ENCODE measurements at places on chromosomes 5 and 9.
A peak's percentile ranks its signal among the peaks of the same experiment; 100 is the strongest.

GRCh38 chr5:62093976-62094375 lies 212.0 kb upstream of the KIF2A start:
- DNase-seq, result peak; percentile 30

DNA sequence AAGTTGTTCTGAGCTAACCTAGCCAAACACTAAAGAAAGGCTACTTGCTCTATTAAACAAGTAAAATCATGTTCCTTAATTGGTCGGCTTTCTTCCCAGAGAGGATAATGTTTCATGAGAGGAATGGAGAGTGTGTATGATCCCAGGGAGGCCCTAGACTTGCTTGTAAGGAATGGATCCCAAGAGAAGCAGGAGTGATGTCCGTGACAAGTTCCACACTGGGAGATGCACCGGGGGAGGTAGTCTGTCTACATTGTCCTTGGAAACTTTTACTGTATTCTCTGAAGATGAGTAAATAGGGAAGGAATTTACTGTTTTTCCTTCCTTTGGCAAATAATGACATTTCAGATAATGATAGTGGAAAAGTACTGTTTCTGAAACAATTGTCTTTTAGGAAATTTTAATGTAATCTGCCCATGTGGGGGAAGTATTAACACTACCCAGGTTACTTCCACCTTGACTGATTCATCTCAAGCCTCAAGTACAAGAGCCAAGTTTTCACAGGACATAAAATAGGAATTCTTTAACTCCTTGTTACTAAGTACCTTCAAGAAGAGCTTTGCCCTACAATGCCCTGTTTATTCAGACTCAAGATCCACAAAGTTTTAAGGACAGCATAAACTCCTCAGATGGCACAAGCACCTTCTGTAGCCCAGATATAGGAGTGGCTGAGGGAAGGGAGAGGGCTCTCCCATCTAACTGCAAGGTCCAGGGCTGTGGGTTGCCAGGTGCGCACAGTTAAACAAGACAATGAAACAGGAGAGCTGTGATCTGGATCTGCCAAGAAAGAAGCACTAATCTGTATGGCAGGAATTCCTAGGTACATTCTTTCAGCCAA lies 152.1 kb downstream of the GNA14 start:
- no peak for DNase-seq

GRCh38 chr5:165996201-165996875 lies 2295.1 kb upstream of the WWC1 start:
- no peak for DNase-seq

DNA sequence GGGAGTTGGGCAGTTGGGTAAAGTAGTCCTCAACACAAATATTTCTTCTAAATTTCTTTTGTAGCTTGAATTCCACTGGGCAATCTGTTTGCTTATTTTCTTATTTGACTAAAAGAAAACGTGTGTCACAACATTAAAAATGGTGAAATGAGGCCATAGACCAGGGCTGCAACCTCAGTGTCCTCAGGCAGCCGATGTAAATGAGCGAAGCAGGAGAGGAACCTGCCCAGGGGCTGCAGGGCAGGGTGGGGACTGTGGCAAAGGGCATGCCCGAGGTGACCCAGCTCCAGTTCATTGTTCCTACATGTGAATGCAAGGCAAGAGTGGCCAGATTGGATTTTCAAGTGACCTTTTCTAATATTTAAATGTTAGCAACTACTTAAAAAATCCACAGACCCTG lies 74.7 kb downstream of the TENT4A start:
- DNase-seq, result no peak

DNA sequence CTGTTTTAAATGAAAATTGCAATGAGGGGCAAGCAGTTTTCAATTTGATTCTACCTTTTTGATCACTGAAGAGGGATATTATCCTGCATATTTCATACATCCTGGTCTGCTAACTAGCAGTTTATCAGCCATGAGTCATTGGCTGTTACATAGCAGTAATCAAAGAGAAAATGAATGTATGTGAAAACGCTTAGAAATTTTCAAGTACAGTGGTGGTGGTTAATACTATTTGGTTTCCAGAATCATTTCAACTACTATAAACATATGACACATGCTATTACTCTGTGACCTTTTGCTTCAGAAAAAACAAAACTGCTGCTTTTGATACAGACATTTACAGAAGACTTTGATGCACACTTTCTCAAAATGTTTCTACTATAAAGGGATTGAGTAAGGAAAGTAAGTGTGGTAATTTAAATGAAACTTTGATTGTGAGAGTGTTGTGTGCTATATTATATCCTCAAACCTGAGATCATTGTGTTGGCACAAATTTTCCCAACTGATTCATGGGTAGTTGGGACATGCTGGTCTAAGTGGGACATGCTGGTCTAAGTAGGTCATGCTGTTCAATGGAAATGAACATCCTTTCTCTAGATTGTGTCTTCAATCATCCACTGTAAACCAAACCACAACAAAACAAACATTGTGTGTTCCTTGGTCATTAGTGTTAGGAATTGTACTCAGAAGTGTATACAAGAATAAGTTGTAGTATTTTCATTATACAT lies 5.1 kb downstream of the RNF14 start:
- DNase-seq, result no peak

DNA sequence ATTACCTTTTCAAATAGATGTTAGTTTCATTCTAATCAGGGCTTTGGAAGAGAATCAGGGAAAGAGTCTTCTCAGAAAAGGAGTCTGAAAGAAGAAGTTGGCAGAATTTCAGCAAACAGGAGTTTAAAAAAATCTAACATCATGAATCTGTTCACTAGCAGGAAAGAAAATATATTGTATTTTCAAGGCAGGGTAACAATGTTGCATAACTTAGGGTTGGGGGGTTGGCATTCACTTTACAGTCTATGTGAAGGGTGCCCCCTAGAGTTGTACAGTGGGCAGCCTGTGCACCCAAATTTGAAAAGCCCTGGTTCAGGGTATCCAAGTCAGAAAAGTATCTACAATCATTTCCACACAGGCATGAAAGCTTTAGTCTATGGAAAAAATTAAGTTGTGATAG lies 348.4 kb upstream of the SLC30A5 start:
- no peak for DNase-seq

- DNase-seq, result no peak
These were observed 22.1 kb upstream of the TMEM174 start for GRCh38 chr5:73150876-73151275.

GRCh38 chr9:5892456-5893133 lies 1.9 kb downstream of the MLANA start:
- no peak for DNase-seq
